ENCODE measurements at places on chromosomes 16 and 17.

- no peaks in the 10 kb centered on the region for H3K27me3 ChIP-seq
- no peak for DNase-seq
- H3K27ac ChIP-seq: peak overlapping the region; percentile 94
- no peak overlapping the region for H3K4me3 ChIP-seq
- H3K36me3 ChIP-seq: peaks cover 55% of the 10 kb centered on the region
Observed at GRCh38 chr17:38897176-38897575, 27.3 kb downstream of the LASP1 start.

DNA sequence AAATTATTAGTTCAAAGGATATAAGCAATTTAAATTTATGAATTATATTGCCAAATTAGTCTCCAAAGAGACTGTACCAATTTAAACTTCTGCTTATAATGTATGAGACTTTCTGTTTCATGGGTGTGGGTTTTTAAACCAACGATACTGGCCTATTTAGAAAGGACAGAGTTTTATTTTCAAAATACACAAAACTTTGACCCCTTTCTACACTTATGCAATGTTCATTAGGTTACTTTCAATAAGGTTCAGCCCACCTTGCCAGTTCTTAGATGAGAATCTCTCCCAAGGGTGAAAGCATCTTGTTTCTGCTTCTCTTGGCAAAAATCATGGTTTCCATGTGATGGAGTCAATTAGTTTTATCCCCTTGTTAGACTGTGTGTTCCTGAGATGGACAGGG is 84.7 kb downstream of the MYO1D start:
- no peaks in the 10 kb centered on the region for H3K4me1 ChIP-seq
- H3K36me3 ChIP-seq: no peaks in the 10 kb centered on the region
- H3K4me3 ChIP-seq: no peak overlapping the region
- no peaks in the 10 kb centered on the region for H3K27me3 ChIP-seq
- DNase-seq: no peak
- no peak overlapping the region for H3K27ac ChIP-seq

- H3K4me3 ChIP-seq: no peak overlapping the region
- DNase-seq: no peak
- H3K4me1 ChIP-seq: no peaks in the 10 kb centered on the region
- H3K27me3 ChIP-seq: no peaks in the 10 kb centered on the region
Observed at GRCh38 chr16:24054741-24055491, 201.2 kb upstream of the CACNG3 start.

DNA sequence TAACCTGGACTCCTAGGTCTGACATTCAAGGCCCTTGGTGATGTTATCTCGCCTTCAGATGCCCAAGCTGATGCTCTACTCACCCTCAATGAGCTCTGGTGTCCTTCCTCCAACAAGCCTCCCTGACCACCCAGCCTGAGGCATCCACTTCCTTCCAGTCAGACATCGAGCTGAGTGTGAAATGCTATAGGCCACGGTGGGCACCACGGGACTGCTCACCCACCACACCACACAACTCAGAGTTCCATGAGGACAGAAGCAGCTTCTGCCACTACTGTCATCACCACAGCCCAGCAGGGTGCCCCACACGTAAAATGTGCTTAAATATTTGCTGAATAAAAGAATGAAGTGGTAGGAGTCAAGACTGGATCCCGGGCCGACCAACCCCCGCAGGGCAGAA is 12.0 kb downstream of the CREBBP start:
- DNase-seq: no peak
- H3K27me3 ChIP-seq: no peaks in the 10 kb centered on the region
- H3K36me3 ChIP-seq: peaks cover 3% of the 10 kb centered on the region
- H3K4me3 ChIP-seq: no peak overlapping the region

GRCh38 chr16:25978218-25978617 is 286.5 kb downstream of the HS3ST4 start:
- no peaks in the 10 kb centered on the region for H3K4me1 ChIP-seq
- no peak for DNase-seq
- no peaks in the 10 kb centered on the region for H3K36me3 ChIP-seq
- H3K27ac ChIP-seq: no peak overlapping the region
- H3K27me3 ChIP-seq: peaks cover 2% of the 10 kb centered on the region
- H3K4me3 ChIP-seq: no peak overlapping the region

DNA sequence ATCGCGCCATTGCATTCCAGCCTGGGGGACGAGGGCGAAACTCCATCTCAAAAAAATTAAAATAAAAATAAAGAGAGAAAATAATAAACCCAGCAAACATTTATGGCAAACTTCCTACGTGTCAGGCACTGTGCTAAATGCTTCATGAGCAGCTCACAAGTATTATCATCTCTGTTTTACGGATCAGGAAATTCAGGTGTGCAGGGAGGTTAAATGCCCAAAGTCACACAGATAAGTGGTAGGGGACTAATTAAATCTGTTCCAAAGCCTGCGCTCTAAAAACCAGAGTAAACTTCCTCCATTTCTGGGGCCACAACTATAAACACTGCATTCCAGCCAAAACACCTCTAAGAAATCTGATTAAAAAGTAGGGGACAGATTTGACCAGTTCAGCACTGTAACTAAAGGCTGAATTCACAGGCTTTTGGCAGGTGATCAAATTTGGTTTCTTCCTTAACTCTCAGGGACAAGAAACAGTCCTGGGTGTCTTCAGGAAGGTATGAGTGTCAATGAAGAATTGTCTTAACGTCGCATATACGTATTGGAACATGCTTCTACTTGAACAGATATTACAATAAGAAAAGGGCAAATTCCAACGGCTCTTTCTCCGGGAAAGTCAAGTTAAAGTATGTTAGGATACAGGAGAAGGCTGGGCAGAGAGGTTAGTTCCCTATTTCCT is 996 bp downstream of the STRADA start:
- peak overlapping the region; percentile 94 for H3K27ac ChIP-seq
- peaks cover 33% of the 10 kb centered on the region for H3K4me1 ChIP-seq
- no peaks in the 10 kb centered on the region for H3K27me3 ChIP-seq
- H3K36me3 ChIP-seq: peaks cover 2% of the 10 kb centered on the region
- H3K4me3 ChIP-seq: peak overlapping the region; percentile 95

DNA sequence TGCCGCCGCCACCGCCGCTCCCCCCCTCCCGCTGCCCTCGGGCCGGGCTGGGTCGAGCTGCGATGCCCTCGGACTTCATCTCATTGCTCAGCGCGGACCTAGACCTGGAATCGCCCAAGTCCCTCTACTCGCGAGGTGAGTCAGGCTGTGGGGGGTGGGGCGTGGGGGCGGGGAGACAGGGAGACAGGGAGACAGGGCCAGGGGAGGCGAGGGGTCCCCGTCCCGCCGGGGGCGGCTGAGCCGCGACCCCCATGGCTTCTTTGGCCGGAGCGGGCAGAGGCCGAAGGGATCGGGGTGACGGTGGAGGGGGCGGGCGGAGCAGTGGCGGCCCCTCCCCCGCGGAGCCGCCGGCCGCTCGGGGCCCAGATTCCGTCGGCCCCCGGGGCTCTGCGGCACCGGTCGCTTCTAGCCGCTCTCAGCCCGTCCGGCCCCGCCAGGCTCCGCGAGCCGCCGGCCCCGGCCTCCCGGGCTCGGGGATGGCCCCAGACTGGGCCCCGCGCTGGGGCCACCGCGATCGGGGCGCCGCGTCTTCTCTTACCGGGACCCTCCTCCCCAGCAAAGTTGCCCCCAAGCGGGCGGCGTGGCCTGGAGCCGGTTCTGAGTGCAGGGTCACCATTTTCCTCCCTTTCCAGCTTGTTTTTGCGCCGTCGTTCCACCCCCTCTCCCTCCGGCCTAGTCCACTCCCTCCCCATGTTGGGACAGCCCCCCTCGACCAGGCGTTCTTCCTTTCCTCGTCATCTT is 644 bp downstream of the NFAT5 start:
- peak; percentile 22 for DNase-seq
- H3K4me3 ChIP-seq: peak overlapping the region; percentile 84
- H3K27ac ChIP-seq: peak overlapping the region; percentile 93
- no peaks in the 10 kb centered on the region for H3K27me3 ChIP-seq
- peaks cover 31% of the 10 kb centered on the region for H3K4me1 ChIP-seq

DNA sequence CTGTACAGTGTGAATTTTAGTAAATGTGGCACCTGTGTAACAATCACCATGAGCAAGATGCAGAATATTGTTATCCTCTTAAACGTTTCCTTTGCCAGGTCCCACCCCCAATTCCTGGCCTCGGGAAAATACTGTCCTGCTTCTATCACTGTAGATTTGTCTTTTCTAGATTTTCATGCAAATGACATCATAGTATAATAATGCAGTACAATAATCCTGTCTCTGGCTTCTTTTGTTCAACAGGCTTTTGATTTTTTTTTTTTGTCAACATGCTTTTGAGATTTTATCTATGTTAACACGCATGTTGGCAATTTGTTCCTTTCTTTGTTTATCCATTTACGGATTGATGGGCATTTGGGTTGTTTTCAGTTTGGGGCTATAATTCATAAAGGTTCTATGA is 20.4 kb upstream of the HEATR3 start:
- DNase-seq: no peak
- H3K36me3 ChIP-seq: no peaks in the 10 kb centered on the region
- H3K4me1 ChIP-seq: no peaks in the 10 kb centered on the region
- no peaks in the 10 kb centered on the region for H3K27me3 ChIP-seq
- no peak overlapping the region for H3K27ac ChIP-seq

DNA sequence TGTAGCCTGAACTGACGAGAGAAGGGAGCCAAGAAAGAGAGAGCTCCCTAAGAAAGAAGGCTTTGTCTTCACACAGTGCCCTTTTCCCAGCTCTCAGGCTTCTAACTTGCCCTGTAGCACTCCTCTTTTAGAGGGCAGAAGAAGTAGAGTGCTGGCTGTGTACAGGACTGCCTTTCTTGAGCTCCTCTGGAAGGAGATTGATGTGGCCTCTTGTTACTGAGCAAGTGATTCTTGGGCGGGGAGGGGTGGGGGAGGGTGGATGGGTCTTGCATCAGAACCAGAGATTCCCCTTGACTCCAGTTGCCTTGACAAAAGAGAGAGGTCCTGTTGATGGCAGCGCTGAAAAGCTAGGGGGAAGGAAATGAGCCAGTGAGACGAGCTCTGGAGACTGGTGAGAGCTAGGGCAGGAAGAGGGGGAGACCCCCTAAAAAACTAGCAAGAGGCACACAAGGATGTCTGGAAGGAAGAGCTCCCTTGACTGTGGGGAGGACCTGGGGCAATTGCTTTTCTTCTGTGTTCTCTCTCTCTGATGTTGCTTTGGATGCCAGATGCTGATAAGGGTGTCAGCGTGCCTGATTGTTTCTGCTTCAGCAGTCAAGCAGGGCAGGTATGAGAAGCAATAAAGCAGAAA is 18.4 kb downstream of the GPR179 start:
- H3K4me3 ChIP-seq: no peak overlapping the region
- peaks cover 7% of the 10 kb centered on the region for H3K36me3 ChIP-seq
- H3K27ac ChIP-seq: no peak overlapping the region
- H3K27me3 ChIP-seq: no peaks in the 10 kb centered on the region
- no peak for DNase-seq

All from CD4-positive, alpha-beta T cell (primary cell).